Uterus (tissue), 4 donors: ENCODE measurements at places on chromosomes 2 and 18. TPM values are rescaled to one million over a fixed set of nuclear protein-coding genes. Genes with fewer than 3 reads are reported as not detected.

The SCYGR5 gene
- total RNA-seq: not detected

The CCDC148 gene
- not detected for total RNA-seq

The DSG2 gene
- total RNA-seq: 25.0 TPM

The OSR1 gene
- total RNA-seq: 4.7 TPM

The GPR55 gene
- not detected for total RNA-seq

The SPC25 gene
- not detected for total RNA-seq

The B3GNT2 gene
- total RNA-seq: 25.6 TPM
